ENCODE measurements at places on chromosomes 6 and 20. TPM values are rescaled to one million over a fixed set of nuclear protein-coding genes. Genes with fewer than 3 reads are reported as not detected.

GMNN gene
- total RNA-seq = 9.9 TPM

UBE2C gene
- total RNA-seq = 3.9 TPM

CHRNA4 gene
- total RNA-seq = not detected

RGS17 gene
- 15.1 TPM for total RNA-seq

GPLD1 gene
- total RNA-seq = under 0.01 TPM

OR2W1 gene
- total RNA-seq = not detected

GPSM3 gene
- 0.95 TPM for total RNA-seq

CNKSR3 gene
- 3.6 TPM for total RNA-seq

VGLL2 gene
- total RNA-seq = not detected

ESR1 gene
- total RNA-seq = 0.77 TPM

SUMO4 gene
- 1.6 TPM for total RNA-seq

EFHC1 gene
- 24.9 TPM for total RNA-seq

CEP57L1 gene
- total RNA-seq = 18.8 TPM

CCR6 gene
- not detected for total RNA-seq

TMEM244 gene
- 0.47 TPM for total RNA-seq

COL10A1 gene
- not detected for total RNA-seq

NRN1 gene
- total RNA-seq = 0.09 TPM

FAM8A1 gene
- total RNA-seq = 10.1 TPM

ZNF831 gene
- not detected for total RNA-seq

FRK gene
- 1.7 TPM for total RNA-seq

HSF2 gene
- 19.4 TPM for total RNA-seq

OR2H2 gene
- total RNA-seq = not detected

WFDC13 gene
- total RNA-seq = not detected

MATN4 gene
- total RNA-seq = not detected

Data from bronchial smooth muscle cell (primary cell).